HEK293T (cell line): ENCODE measurements at places on chromosomes 13 and 19.

- no peak for DNase-seq
Measured at GRCh38 chr19:21588065-21588601, 82.7 kb downstream of the ZNF429 start.

- no peak for DNase-seq
Measured at GRCh38 chr19:54017261-54017660, 25.8 kb downstream of the CACNG6 start.

DNA sequence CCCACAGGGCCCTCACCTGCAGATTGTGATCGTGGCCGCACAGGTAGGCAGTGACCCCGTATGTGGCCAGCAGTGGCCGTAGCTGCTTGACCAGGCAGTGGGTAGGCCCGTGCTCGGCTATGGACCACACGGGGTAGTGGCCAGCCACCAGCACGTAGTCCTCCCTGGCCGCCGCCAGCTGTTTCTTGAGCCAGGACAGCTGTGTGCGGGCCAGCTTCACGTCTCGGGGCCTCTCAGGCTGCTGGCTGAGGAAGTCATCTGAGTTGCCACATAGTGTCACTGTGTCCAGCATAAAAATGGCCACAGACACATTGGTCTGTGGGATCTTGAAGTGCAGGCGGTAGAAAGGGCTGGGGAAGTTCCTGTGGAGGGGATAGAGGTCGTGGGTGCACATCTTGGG, 1.2 kb downstream of the ACP5 start:
- DNase-seq: no peak

DNA sequence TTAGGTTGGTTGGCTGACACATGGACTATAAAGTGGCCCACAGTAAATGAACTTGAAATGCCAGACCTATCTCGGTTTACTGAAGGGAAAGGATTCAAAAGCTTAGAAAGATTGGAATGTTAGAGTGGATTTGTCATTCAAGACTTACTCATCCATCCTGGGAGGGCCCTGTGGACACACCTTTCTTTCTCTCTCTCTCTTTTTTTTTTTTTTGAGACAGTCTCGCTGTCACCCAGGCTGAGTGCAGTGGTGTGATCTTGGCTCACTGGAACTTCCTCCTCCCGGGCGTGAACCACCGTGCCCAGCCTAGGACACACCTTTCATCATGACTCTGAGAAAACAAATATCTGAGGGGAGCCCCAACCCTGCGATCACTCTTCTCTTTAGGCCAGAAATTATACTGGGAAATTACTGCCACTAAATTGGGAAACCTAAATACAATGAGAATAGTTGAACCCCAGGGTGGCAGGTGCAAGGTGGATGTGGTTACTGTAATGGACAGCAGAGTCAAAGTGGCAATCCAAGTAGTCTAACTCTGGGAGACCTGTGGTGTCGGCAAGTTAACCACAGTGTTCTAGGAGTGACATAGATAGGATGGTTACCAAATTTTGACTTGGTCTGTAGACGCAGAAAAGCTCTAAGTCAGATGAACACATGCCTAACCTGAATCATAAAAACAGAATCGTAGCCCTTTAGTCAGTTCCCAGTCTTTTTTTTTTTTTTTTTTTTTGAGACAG, 47.1 kb upstream of the ZMYM5 start:
- DNase-seq: no peak

GRCh38 chr19:18110609-18111232, 13.1 kb downstream of the MAST3 start:
- DNase-seq: no peak

DNA sequence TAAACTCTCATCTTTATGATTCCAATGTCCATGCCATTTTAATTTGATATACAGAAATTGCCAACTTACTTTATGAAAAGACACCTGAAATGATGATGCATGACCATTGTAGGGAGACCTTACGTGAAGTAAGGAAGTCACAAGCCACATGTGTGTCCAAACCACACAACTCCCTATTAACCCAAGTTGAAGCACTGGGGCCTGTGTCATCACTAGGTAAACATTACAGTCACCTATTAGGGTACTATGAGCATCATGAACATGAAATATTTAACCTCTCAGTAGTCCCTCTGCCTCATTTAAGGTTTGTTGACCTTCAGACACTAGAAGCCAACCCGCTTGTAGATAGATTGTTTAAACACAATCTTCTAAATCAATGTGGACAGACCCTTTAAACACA, 576.9 kb downstream of the IRS2 start:
- DNase-seq: no peak

DNA sequence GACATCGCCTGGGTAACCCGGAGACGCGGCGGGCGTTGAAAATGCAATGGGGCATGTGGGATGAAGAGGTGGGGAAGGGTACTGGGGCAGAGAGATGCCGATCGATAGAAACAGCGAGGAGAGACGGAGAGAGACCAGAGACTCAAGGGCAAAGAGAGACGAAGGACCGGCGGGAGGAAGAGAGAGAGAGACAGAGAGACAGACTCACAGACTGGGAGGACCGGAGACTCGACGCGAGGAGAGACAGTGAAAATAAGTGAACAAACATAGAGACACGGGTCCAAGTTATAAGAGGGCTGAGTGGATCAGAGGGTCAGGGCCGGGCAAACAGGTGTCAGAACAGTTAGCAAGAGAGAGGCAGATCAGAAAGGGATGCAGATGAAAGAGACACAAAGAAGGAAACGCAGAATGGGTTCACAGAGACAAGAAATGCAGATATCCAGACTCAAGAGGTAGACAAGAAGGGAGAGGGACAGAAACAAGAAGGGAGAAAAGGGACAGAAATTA, 576 bp upstream of the MZF1 start:
- DNase-seq: no peak

GRCh38 chr13:21670883-21671619, at the start of gene FGF9:
FGF9 (plus strand) TSS chr13:21671073; CDS start chr13:21671913, 840 bp downstream.
- DNase-seq: peak; percentile 67

DNA sequence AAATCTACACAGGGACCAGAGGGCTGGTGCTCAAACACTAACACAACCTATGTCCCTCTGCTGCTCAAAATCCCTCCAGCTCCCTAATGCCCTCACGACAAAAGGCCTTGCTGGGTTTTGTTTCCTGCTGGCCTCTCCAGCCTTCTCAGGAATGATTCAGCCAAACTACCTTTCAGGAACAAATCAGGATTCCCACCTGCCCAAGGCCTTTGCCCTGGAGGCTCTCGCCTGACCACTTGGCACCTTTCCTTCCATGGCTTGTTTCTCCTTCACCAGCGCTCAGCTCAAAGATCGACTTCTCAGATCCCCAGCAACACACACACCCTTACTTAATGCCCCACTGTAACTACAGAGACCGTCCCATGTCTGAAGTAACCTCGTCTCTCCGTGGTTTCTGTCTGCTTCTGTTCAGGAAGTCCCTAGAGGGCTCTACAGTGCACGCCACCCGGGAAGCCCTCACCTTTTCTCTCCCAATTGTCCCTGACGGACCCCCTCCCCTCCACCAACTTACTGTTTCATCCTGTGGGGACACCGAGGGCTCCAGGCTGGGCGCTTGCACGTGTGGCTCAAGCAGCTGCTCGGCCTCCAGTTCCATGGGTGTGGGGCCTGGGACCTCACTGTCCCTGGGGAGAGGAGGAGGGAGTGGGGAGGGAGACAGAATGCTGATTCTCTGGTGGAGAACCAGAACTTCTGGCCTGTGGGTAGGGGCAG, 3.2 kb upstream of the SIX5 start:
- no peak for DNase-seq

- no peak for DNase-seq
Measured at GRCh38 chr13:59342400-59342799, 821.3 kb downstream of the DIAPH3 start.

DNA sequence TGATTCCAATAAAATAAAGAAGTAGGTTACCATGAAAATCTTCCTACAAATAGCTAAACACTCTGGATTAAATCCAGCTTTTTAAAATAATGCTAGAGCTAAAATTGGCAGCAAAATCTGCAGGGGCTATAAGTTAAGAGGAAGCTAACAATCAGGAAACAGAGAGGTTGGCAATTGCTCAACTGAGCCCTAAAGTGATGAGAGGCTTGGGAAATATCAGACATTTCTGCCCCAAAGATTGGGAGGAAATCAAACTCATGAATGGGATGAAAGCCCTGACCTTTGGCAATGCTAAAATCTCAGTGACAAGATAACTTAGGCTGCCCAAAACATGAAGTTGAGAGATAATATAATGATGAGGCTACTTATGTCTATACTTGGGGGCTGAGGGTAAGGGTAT, 1437.9 kb downstream of the EFNB2 start:
- DNase-seq: no peak

- DNase-seq: peak; percentile 89
Measured at GRCh38 chr19:17579661-17580244, 24.3 kb downstream of the COLGALT1 start.

- DNase-seq: no peak
Measured at GRCh38 chr19:50458396-50459066, 17.8 kb upstream of the EMC10 start.

- DNase-seq: no peak
Measured at GRCh38 chr19:41546386-41546789, 29.6 kb upstream of the CEACAM21 start.

GRCh38 chr19:36745870-36746269, 26.7 kb downstream of the ZNF850 start:
- DNase-seq: no peak

DNA sequence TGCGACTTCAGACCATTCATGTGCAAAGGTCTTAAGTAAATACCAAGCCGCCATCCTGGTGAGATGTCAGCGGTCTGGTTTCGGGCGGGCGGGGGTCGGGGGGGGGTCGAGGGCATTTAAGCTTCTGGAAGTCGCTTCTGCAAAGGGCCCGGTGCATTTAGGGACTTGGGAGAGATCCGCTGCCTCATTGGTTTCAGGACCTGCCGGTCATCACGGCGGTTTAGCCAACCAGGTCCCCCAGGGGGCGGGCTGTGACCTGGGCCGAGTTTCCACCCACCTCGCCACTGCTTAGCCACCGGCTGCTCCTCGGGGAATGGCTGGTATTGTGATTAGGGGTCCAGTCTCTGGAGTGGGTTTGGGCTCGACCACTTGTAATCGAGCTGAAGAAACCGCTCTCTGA, 7.8 kb downstream of the ANKLE1 start:
- DNase-seq: peak; percentile 91

GRCh38 chr13:40640845-40641458, 25.5 kb downstream of the FOXO1 start:
- no peak for DNase-seq

GRCh38 chr13:48278806-48279205, 24.7 kb upstream of the RB1 start:
- DNase-seq: no peak

GRCh38 chr13:41060724-41061074, 610 bp upstream of the WBP4 start:
- peak; percentile 66 for DNase-seq

DNA sequence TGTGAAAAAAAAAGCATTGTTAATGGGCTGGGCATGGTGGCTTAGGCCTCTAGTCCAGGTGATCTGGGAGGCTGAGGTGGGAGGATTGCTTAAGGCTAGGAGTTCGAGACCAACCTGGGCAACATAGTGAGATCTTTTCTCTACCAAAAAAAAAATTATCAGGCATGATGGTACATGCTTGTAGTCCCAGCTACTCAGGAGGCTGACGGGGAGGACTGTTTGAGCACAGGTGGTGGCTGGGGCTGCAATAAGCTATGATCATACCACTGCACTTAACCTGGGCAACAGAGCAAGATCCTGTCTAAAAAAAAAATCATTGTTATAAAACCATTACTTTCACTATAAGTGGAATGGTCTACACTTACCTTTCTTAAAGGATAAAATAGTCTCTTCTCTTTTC, 30.4 kb downstream of the GPC6 start:
- DNase-seq: no peak

GRCh38 chr19:50475736-50476223, 527 bp upstream of the EMC10 start:
- no peak for DNase-seq

GRCh38 chr19:53161123-53161522, 2.3 kb upstream of the ZNF347 start:
- no peak for DNase-seq

GRCh38 chr19:48419158-48419920, 25.9 kb downstream of the GRIN2D start:
- peak; percentile 77 for DNase-seq
